NCI-H146 (cell line): ENCODE measurements at places on chromosomes 7 and 10.

- DNase-seq, result no peak
These were observed 100.7 kb downstream of the NKX6-2 start for GRCh38 chr10:132685101-132685891.

GRCh38 chr7:47648275-47648925 lies 66.5 kb upstream of the TNS3 start:
- no peak for DNase-seq

GRCh38 chr7:50735333-50735732 lies 47.4 kb downstream of the GRB10 start:
- no peak for DNase-seq

GRCh38 chr10:22803261-22803885 lies 89.0 kb upstream of the PIP4K2A start:
- no peak for DNase-seq

DNA sequence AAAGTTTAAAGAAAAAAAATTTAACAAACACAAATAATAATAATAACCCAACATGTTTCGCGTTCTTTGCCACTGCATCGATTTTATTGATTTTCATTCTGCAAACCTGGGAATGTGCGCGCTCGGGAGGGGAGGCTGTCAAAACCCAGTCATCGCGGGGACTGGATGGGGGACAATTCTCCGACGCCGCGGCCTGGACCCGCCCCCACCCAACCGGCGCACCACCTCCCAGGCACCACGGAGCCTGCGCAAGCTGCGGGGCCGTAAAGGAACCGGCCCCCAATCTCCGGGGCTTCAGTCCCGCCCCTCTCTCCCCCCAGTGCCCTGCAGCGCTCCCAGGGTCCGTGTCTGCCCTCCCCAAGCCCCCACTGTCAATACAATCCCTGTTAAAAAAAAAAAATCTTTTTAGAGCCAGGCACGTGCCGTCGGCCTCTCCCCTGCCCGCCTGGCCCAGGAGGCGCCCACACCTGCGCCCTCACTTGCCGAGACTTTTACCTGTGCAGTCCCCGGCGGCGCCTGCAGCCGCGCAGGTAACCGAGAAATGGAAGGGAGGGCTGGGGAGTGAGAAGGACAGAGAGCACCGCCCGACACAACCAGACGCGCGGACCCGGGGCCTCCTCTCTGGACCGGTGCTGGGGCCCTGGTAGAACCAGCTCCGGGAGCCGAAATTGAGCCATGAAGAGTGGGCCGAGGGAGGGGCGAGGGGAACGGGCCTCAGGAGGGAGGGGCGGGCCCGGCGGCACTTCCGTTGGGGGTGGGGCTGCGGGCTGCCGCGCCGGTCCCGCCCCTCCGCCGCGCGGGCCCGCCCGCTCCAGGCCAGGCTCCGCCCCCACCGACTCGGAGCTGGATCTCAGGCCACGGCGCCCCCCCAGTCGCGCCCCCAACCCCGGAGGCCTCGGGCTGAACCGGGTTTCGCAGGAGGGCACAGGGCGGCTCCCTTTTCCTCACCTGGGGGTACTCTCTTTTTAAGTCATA lies 7.6 kb upstream of the ZNF503 start:
- DNase-seq, result peak; percentile 86

GRCh38 chr7:100773491-100773890 lies 40.1 kb downstream of the ZAN start:
- DNase-seq, result no peak

- DNase-seq, result no peak
These were observed 234.7 kb downstream of the MALRD1 start for GRCh38 chr10:19283285-19283684.
